ENCODE measurements at places on chromosomes 13 and 19.

GRCh38 chr19:42275103-42275502 is 6.1 kb downstream of the CIC start:
- DNase-seq: no peak

GRCh38 chr13:40504641-40505040 is 161.8 kb downstream of the FOXO1 start:
- no peak for DNase-seq

DNA sequence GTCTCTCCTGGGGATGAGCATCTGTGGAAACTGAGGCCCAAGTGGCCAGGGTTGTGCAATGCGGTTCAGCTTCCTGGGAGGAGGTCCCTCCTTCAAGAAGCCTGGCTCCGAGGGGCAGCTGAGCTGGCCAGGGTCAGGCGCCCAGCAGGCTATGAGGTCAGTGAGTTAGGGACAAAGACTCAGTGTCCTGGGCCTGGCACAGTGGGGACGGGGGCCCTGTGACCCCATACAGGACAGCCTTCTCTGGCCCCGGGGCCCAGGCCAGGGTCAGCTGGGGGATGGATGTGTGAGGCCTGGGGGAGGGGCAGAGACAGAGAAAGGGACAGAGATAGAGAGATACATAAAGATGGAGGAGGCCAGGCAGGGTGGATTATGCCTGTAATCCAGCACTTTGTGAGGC is 3.0 kb upstream of the IL12RB1 start:
- no peak for DNase-seq

DNA sequence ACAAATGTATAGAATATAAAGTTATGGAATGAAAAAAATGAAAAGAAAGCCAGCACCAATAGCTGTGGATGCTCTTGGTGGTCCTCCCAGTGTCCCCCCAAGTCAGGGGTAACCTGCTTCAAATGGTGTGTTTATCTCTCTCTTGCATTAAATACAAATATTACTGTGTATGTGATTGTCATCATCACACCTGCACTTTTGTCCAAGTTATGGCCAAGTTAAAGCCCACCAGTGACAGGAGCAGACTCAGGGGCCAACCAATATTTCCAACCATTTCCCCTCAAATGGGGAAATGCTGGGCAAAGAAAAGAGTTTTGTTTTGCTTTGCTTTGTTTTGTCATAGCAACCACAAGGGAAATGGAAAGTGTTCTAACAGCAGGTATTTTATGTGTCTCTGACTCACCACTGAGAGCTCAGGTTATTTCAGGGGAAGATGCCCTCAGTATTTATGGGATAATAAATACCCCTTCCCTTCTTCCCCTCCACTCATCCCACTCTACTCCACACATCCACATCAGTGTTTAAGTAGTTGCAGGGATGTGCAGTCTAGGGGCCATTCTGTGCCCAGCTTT is 133.6 kb downstream of the COL4A1 start:
- DNase-seq: no peak

DNA sequence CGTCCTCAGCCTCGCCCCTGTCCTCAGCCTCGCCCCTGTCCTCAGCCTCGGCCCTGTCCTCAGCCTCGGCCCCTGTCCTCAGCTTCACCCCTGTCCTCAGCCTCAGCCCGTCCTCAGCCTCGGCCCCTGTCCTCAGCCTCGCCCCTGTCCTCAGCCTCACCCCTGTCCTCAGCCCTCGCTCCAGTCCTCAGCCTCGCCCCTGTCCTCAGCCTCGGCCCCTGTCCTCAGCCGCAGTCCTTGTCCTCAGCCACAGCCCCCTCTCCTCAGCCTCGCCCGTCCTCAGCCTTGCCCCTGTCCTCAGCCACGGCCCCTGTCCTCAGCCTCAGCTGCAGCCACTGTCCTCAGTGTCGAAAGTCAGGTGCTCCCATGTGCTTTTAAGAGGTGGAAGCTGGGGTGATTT is 10.5 kb downstream of the C13orf46 start:
- no peak for DNase-seq

DNA sequence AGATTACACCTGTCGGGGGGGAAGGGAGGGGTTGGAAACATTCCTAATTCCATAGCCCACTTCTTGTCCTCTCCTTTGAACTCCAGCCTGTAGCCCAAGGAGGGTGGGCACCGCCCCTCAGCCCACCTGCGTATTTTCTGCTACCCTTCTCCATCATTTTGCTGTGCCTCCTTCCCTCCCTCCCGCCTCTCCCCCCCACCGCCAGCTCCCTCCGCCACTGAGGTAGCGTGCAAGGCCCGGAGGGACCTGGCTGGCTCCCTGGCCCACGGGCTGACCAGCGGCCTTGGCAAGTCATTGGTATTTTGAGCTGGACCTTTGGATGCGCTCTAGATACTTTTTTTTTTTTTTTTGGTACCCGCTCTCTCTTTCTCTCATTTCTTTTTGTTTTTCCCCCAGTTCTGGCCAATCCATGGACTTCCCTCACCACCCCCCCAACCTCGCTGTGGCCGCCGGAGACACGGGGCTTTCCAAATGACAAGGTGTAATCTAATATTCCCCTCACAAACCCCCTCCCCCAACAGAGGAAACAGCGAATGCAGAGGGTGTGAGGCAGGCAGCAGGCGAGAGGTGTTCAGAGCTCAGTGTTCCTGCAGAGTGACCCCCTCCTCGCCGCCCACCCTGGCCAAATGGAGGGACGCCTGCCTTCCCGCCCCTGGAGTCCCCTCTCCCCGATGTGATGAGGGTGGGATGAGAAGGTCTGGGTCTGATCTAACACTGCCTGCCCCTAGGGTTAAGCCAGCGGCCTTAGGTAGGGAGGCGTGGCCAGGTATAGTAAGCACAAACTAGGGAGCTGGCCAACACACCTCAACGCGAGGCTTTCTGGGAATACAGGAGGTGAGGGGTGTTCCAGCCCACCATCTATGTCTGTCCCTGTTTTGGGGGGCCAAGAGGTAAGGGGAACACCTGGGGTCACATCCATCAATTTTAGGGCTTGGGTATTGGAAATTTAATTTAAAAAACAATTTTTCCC is 89.2 kb downstream of the PTPRS start:
- DNase-seq: no peak

- no peak for DNase-seq
Measured at GRCh38 chr13:27266917-27267316, 3.7 kb upstream of the RASL11A start.
